ENCODE measurements at places on chromosomes 12 and 14. TPM values are rescaled to one million over a fixed set of nuclear protein-coding genes. Genes with fewer than 3 reads are reported as not detected.

Gene NAA30
- total RNA-seq: 25.6 TPM

Gene OVCH1
- total RNA-seq: under 0.01 TPM

Gene SLC4A8
- 0.33 TPM for total RNA-seq

Gene RHOF
- 7.7 TPM for total RNA-seq

Gene ITGB7
- 5.8 TPM for total RNA-seq

Data from melanocyte of skin (primary cell).